ENCODE measurements at places on chromosomes 3 and 15.

- DNase-seq, result peak; percentile 36
Observed at GRCh38 chr3:72009851-72010443, 225.0 kb upstream of the PROK2 start.

- no peak for DNase-seq
Observed at GRCh38 chr3:88412346-88412745, 262.6 kb downstream of the C3orf38 start.

- DNase-seq, result no peak
Observed at GRCh38 chr3:177463863-177464262, 266.6 kb upstream of the TBL1XR1 start.

DNA sequence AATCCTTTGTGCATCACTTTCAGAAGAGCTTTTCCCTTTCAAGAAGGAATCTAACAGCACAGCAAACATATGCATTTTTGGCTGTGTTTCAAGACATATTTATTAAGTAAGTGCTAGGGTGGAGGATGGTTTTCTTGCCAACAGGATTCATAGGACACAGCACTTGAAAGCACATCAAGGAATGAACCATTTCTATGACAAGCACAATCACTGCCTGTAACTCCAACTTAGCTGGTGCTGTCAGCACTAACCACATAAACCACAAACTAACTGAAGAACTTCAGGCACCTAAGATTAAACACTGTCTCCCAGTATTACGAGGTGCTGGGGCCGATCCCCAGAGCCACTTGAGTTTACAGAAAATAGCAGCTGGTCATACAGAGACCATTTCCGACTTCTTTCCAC is 35.4 kb upstream of the SPRED1 start:
- DNase-seq, result no peak
